ENCODE measurements at places on chromosomes 7 and 10. TPM values are rescaled to one million over a fixed set of nuclear protein-coding genes. Genes with fewer than 3 reads are reported as not detected.

NME8 gene
- total RNA-seq = 0.34 TPM

SLC18A3 gene
- total RNA-seq = not detected

C10orf67 gene
- not detected for total RNA-seq

MMD2 gene
- not detected for total RNA-seq
